ENCODE measurements at places on chromosomes 7 and 10.

- no peak for DNase-seq
Observed at GRCh38 chr10:110647136-110647430, 2.9 kb downstream of the RBM20 start.

GRCh38 chr10:67306588-67307205 lies 380.9 kb downstream of the LRRTM3 start:
- no peak for DNase-seq

GRCh38 chr7:134699899-134700298 lies 53.2 kb downstream of the BPGM start:
- no peak for DNase-seq

- no peak for DNase-seq
Observed at GRCh38 chr7:54985426-54986330, 33.1 kb upstream of the EGFR start.

GRCh38 chr10:78516236-78516635 lies 482.6 kb downstream of the RPS24 start:
- DNase-seq: no peak

GRCh38 chr7:117069379-117069778 lies 116.1 kb downstream of the ST7 start:
- DNase-seq: no peak

- DNase-seq: no peak
Observed at GRCh38 chr7:94357076-94357475, 37.6 kb upstream of the COL1A2 start.

- no peak for DNase-seq
Observed at GRCh38 chr7:64867863-64868440, 35.1 kb upstream of the ZNF273 start.

DNA sequence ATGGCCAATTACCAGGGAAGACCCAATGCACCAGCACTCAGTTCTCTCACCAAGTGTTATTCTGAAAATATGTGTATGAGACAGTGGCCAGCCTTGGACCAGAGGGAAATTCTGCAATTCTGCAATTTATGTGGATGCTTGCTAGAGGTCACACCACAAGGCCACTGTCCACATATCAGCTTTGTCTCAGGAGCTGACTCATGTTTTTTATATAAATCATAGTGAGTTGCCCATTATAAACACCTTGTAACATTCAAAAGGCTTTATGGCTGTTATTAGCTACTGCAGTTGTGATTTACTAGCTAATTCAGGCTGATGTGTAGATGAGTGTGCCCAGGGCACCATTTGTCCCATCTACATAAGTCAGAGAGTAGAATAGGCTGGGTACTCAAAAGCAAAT lies 649.0 kb downstream of the LRMDA start:
- no peak for DNase-seq

GRCh38 chr10:92914478-92915325 lies 66.4 kb downstream of the EXOC6 start:
- no peak for DNase-seq

DNA sequence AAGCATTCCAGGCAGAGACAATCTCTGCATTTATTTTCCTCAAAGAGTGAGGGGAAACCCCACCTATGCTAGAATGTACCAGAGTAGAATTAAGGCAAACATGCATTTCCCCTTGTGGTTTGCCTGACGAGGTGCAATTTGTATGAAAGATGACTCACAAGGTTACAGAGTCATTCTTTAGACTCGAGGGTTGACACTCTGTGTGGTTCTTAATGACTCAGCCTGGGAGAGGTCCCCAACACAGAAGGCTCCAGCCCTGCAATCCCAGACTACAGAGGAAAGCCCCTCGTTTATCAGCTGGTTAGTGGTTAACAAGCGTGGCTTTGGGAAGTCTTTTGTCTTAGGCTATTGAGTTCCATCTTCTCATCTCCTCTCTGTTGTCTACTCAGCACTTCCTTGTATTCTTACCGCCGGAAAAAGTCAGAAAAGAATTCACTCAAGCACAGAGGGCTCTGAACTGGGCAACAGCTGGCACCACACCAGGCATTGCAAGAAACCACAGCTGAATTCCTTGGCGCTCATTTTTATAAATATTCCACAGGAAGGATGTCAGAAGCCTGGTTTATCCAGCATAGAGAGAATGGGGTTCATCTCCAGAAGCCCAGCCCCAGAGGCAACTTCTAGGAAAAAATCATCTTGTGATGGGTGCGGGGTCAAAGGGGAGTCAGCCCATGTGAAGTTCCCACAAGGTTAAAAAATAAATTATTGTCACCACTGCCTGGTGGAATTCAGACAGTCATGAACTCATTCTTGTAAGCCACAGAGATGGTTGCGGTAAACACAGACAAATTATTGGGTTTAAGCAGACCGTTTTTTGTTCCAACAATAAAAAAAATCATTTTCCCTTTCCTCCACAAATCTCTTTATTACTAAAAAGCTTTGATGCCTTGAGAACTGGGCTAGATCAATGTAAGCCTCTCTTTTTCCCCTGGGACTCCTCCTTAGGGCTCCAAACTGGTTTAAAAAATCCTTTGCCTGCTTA lies 24.5 kb upstream of the SVIL start:
- no peak for DNase-seq

- no peak for DNase-seq
Observed at GRCh38 chr10:51246156-51246555, 171.9 kb downstream of the PRKG1 start.

DNA sequence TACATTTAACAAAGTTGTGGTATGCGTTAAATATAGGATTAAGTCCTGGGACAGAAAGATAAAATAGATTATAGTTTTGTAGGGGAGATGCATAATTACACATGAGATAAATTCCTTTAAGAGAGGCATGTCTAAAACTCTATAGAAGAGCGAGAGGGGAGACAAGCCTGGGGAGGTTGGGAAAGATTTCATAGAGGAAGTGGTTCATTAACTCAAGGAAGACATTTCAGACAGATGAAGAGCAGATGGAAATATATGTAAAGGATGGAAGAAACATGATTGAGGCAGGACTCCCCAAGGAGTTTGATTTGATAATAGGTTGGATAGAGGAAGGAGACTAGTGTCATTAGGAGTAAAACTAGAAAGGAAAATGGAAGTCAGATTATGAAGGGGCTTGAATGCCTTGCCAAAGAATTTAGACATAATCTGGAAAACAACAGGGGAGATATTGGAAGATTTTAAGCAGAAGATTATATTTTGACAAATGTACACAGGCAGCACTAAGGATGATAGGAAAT lies 96.1 kb downstream of the PHTF2 start:
- no peak for DNase-seq

- no peak for DNase-seq
Observed at GRCh38 chr7:84049071-84049836, 145.3 kb downstream of the SEMA3A start.

DNA sequence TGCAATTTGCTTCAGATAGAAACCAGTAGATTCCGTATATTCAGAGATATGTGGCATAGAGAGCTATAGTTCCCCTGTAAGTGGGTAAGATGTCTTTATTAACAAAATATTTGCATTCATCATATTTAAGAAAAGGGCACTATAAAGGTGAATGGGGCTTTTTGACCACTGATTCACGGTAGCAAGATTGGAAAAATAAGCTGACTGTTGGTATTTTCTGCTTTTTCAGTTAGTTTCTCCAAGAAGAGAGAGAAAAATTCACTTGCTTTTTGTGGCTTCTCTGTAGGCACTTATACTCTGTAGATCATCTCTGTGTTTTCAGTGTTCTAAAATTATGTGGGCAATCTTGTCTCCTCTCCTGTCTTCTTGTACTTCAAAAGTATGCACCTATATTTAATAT lies 245.1 kb downstream of the TWIST1 start:
- no peak for DNase-seq

GRCh38 chr7:73341877-73342276 lies 13.9 kb downstream of the FKBP6 start:
- DNase-seq: no peak

All from caudate nucleus (tissue), 63 donors.